ENCODE measurements at places on chromosomes 5 and 9.

DNA sequence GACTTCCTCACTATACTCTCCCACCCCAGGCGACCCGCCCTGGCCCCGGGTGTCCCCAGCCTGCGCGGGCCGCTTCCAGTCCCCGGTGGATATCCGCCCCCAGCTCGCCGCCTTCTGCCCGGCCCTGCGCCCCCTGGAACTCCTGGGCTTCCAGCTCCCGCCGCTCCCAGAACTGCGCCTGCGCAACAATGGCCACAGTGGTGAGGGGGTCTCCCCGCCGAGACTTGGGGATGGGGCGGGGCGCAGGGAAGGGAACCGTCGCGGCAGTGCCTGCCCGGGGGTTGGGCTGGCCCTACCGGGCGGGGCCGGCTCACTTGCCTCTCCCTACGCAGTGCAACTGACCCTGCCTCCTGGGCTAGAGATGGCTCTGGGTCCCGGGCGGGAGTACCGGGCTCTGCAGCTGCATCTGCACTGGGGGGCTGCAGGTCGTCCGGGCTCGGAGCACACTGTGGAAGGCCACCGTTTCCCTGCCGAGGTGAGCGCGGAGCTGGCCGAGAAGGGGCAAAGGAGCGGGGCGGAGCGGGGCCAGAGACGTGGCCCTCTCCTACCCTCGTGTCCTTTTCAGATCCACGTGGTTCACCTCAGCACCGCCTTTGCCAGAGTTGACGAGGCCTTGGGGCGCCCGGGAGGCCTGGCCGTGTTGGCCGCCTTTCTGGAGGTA, 2.1 kb downstream of the CA9 start:
- DNase-seq: no peak

DNA sequence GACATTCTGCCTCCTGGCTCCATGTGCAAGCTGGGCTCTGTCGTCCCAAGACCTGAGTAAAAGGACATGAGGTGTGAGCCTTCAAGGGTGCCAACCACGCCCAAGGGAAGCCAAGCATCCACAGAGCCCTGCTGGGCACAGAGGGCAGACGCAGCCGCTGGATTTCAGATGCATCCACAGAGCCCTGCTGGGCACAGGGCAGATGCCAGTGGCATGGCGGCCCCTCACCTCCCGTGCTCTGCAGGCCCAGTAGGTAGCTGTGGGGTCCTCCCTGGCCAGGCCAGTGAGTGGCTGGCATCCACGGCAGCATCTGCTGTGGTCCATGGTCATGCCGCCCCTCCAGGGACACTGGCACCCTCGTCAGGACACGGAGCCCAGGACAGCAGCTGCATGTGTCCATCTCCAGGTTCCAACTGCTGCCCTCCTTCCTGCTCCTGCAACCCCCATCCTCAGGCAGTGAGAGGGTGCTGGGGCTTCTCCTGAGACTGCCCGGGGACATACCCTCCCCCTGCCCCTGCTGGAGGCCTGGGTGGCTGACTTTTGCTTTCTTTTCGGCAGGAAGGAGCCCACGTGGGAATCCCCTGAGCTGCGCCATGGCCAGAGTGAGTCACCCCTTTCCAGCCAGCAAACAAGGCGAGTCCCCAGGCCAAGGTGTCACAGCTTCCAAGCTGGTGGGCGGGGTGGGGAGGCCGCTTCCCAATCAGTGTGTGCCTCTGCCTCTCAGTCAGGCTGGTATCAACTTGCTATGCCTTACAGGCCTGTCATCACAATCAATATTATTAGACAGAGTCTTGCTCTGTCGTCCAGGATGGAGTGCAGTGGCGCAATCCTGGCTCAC, 4.0 kb upstream of the TRAF2 start:
- DNase-seq: no peak

- no peak for DNase-seq
Observed at GRCh38 chr9:20316372-20316771, 305.9 kb downstream of the MLLT3 start.

GRCh38 chr9:14245901-14246525, 67.9 kb downstream of the NFIB start:
- DNase-seq: no peak

GRCh38 chr5:150398722-150399523, 13.8 kb downstream of the CD74 start:
- peak; percentile 4 for DNase-seq

DNA sequence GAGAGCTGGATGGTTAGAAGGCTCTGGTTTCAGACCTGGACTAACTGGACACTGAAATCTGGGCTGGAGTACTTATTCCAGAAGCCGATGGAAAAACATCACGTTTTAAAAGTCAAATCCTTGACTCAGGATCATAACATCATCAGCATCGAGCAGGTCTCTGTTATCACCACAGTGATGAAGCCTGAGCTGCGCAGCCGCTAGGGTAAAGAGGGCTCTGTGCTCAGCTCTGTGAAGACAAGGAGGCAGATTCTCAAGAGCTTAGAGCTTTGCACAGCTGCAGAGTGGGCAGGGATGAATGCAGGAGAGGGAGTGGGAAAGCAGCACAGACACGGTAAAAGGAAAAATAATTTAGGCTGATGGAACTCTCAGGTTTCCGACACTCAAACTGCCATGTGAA, 208.8 kb upstream of the TAS2R1 start:
- no peak for DNase-seq
